NCI-H2107 (cell line): ENCODE measurements at places on chromosomes 3 and 15.

DNA sequence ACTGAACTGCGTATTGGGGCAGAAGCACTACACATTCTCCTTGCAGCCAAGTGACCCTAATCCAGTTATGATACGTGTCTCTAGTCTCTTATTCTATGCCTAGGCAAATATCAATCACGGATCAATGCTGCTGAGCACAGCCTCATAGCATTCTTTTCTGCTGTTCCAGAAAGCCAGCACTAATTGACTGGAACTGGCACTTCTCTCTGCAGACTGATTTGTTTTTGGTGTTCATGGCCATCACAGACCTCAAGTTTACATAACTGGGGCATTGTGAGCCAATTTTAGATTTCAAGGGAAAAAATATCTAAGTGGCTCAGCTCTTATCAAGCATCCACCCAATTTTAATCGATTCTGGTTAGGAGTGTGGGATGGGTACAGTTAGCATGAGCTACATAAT lies 37.9 kb downstream of the GLDN start:
- DNase-seq, result no peak

GRCh38 chr15:92917598-92918407 lies 17.7 kb downstream of the CHD2 start:
- DNase-seq, result peak; percentile 78

DNA sequence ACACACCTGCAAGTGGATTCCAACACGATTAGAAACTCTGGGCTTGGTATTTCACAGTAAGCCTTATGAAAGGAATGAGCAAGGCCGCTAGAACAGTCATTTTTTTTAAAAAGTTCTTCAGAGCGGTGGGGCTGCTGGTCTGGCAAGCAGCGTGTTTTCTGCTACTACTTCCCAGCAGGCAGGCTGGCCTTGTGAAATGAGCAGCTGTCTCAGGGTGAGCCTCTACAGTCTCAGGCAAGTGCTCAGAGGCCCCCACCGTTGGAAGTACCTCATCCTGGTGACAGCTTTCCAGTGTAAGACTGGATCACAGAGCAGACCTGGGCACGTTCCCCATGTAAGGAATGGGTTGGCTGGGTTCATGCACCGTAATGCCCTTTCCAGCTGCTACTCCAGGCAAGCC lies 119.2 kb downstream of the LRIG1 start:
- DNase-seq, result no peak

GRCh38 chr3:10467904-10468612 lies 37.3 kb downstream of the ATP2B2 start:
- no peak for DNase-seq

GRCh38 chr3:191455257-191455952 lies 5.6 kb upstream of the PYDC2 start:
- DNase-seq, result no peak
